Thoracic aorta (tissue), 2 donors: ENCODE measurements at places on chromosomes 3 and 15.

DNA sequence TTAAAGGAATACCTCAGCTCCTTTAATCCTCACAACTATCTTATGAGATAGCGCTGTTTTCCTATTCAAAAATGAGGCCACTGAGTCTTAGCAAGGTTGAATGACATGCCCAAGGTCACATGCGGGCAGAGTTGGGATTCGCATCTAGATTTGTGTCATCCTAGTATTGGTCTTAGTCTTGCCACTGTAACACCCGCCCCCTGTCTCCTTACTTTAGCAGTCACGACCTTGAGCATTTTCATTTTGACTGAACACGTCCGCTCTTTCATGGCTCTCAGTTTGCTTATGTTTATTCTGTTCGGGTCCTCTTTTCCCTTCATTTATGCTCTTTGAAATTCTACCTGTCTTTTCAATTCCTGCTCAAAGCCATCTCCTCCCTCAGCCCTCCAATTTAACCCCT is 112.5 kb upstream of the CADPS start:
- no peak for DNase-seq

- DNase-seq: no peak
Observed at GRCh38 chr15:44812029-44812517, 75.7 kb downstream of the TRIM69 start.

DNA sequence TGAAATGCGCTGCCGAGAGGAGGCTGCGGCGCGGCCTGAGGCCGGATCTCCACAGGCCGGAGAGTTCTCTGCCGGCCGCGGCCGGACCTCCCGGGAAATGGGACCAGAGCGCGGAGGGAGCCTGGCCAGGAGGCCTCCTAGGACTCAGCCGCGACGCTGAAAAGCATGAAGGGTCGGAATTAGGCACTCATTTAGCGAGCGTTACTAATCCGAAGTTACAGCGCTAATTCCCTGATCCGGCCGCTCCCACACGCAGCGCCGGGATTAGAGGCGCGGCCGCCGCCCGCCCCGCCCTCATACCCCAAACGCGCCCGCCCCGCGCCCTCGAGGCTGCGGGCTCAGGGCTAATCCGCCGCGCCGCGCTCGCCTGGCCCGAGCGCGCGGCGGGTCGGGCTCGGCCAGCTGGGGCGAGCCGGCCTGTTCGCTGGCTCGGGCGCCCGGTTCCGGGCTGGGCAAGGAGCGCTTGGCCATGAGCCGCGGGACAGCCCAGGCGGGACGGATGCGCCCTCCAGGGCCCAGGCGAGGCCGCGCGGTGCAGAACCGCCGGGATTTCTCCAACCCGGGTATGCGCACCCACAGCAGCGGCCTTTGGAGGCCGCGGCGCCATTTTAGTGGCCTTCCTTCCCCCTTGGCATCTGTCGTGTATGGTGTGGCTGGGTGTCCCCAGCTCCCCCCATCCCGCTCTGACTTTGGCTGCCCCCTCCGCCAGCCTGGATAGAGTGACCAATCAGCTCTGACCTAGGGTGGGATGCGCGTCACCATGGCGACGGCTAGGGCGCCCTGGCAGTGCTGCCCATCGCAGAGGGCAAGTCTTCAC is 36.8 kb upstream of the POLG start:
- DNase-seq: no peak

- no peak for DNase-seq
Observed at GRCh38 chr3:160809453-160809852, 53.4 kb downstream of the PPM1L start.

GRCh38 chr15:94855409-94856266 is 624.3 kb downstream of the MCTP2 start:
- DNase-seq: no peak

DNA sequence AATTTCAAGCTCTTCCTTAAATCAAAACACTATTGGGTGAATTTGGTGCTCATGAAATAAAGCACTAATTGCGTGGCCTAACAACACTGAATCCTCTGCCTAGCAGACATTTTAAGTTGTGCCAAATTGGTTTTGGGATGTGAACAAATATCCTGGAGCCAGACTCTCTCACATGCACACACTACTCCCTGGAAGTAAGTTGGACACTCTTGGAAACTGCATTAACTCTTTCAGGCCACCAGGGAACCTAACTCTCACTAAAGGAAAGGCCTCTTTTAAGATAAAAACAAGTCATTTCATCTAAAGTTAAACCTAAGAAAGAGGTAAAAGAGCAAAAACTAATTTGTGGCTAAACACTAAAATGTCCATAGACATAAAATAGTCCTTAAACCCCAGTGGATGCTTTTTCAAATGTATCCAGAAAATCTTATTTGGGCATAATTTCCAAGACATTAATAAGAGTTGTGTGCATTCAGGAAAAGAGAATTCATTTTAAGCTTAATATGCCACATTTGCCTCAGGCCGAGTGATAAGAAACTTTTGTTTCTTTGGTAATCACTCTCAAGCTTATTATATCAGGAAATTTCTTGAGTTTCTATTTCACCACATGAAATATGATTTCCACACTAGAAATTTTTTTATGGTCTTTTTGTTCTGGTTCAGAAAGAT is 61.8 kb downstream of the ZBTB20 start:
- no peak for DNase-seq

- DNase-seq: no peak
Observed at GRCh38 chr3:71443332-71443731, 140.2 kb downstream of the FOXP1 start.

- no peak for DNase-seq
Observed at GRCh38 chr3:194485881-194486539, 792 bp downstream of the ATP13A3 start.

DNA sequence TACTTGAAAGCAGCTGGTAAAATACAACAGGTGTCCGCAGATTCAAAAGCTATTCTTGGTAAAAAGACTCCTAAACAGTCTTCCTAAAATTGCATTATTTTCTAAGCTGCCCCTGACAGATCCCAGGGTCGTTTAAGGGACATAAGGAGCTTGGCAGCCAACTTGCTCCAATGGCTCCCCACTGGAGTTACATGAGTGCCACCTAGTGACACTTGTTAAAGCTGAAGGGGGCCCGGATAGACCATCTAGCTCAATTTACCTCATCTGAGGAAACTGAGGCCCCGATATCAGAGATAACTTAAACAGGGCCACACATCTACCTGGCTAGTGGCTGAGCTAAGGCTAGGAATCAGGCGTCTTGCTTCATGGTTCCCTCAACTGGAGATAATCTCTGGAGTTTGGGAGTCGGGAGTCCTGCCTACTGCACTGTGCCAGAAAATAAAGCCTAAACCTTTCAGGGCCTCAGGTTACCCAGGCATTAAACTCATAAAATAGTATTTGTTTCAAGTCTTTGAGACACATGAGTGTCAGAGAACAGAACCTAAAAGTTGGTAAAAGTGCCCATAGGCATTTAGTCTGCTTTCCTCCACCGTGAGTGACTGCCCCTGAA is 6.5 kb upstream of the TBC1D23 start:
- DNase-seq: no peak

GRCh38 chr3:183592821-183593220 is 37.3 kb upstream of the KLHL6 start:
- no peak for DNase-seq

DNA sequence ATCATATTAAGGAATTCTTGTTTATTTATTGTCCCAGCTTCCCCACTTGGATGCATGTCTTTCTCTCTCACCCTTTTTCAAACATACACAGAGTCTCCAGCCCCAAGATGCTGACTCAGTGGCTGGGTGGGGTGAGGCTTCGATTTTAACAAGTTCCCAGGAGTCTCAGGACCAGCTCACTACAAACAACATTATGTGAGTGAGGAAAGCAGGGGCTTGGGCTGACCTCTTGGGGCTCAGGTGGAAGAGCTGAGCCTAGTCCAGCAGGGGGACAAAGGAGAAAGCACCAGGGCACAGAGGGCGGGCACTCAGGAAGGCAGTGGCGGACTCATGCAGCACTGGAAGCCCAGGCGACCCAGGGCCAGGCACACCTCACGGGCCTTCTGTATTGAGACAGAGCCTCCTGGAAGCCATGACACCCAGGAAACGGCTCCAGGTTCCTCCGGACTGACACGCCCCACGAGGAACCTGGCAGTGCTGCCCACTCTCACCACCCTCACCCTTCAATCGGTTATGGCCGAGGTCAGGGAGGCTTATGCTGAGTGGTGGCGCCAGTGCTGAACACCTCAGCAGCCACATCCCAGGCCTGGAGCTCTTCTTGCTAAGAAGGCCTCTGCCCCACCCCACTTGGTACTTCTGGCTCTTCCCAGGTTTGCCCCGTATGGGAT is 97.4 kb downstream of the LRIG1 start:
- no peak for DNase-seq

GRCh38 chr3:89332793-89333192 is 225.4 kb downstream of the EPHA3 start:
- no peak for DNase-seq

GRCh38 chr3:59605318-59605717 is 555.5 kb upstream of the CFAP20DC start:
- no peak for DNase-seq

GRCh38 chr3:105765308-105765639 is 103.5 kb downstream of the CBLB start:
- no peak for DNase-seq

- no peak for DNase-seq
Observed at GRCh38 chr3:147389717-147390116, 16.6 kb downstream of the ZIC4 start.

DNA sequence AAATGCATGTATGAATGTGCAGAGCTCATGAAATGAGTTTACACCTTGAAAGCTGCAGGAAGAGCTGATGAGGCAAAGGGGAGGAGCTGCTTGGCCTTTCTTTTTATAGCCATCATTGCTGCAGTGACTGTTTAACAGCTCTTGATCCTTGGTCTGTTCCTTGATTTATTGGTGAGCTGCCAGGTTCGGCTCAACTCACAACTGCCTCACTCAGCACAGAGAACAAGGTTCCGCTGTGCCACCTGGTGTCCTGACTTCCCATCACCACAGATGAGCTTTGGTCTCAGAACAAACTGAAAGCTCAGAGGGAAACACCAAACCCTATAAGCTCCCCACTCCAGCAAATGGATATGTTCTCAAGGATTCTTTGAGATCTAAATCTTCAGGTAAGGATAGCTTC is 626.1 kb downstream of the MAGI1 start:
- no peak for DNase-seq

DNA sequence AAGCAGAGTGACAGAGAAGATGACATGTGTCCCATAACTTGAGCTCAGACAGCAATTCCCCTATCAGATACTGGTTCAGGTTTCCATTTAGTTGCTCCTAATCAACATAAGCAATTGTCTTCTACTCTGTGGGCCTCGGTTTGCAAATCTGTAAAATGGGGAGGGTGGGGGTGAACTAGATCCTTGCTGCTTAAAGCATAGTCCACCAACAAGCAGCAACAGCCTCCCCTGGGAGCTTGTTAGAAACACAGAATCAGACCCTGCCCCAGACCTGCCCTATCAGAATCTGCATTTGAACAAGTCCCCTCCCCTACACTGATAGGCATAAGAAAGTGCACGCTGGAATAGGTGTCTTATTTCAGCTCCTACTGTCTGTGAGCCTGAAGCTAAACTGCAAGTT is 87.8 kb downstream of the CEMIP start:
- no peak for DNase-seq

GRCh38 chr3:45544717-45545296 is 49.7 kb upstream of the LIMD1 start:
- DNase-seq: no peak

- no peak for DNase-seq
Observed at GRCh38 chr15:64237677-64238076, 74.9 kb upstream of the PPIB start.

DNA sequence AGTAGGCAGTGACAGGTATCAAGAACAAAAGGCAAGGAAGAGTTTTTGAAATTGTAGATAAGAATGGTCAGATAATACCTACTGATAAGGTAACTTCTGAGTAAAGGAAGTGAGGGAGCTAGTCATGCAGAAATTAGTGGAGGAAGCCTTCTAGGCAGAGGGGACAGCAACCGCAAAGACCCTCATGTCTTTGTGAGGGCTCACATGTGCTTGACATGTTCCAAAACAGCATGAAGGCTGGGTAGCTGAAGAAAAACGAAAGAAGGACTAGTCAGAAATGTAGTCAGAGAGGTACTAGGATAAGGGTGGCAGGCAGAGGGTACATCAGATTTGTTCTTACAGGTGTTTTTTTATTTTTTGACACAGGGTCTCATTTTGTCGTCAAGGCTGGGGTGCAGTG is 5.3 kb downstream of the SIN3A start:
- DNase-seq: no peak

- DNase-seq: no peak
Observed at GRCh38 chr15:71414853-71415252, 299.6 kb downstream of the THSD4 start.

DNA sequence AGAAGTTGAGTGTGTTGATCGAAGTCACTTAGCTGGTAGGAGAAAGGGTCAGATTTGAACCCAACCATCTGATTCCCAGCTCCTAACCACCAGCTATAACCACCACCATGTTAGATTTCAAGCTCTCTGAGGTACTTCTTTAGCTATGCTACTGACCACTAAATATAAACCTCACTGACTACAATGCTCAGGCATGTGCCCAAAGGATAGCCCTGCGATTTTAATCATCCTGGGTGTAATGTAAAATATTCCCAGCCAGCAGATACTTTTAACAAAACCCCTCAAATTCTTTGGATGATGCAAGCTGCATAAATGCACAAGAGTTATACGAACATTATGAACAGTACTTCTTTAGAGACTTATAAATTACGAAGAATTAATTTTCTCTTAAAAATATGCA is 115.2 kb upstream of the TSC22D2 start:
- no peak for DNase-seq
